ENCODE measurements at places on chromosomes 3 and 15. TPM values are rescaled to one million over a fixed set of nuclear protein-coding genes. Genes with fewer than 3 reads are reported as not detected.

Gene SPINK8
- not detected for total RNA-seq

Gene LAMB2
- 114 TPM for total RNA-seq

Gene ITIH4
- 0.65 TPM for total RNA-seq

Gene ASB14
- total RNA-seq, result not detected

Gene SH2D7
- not detected for total RNA-seq

Gene CDCP1
- 9.5 TPM for total RNA-seq

Gene FHIT
- total RNA-seq, result 0.64 TPM

Gene CAND2
- total RNA-seq, result 0.54 TPM

Gene CTXN2
- total RNA-seq, result not detected

Gene PATL2
- 0.28 TPM for total RNA-seq

Gene SMCO1
- not detected for total RNA-seq

Gene IL17RE
- 1.1 TPM for total RNA-seq

Gene DNAH12
- not detected for total RNA-seq

Gene CHRNA7
- 3.1 TPM for total RNA-seq

Gene THRB
- 0.83 TPM for total RNA-seq

Gene SYNPR
- not detected for total RNA-seq

Gene P3H2
- total RNA-seq, result 36.8 TPM

Gene CHDH
- 1.4 TPM for total RNA-seq

Gene CAMP
- not detected for total RNA-seq

Gene SAXO2
- 3.7 TPM for total RNA-seq

Data from A549 treated with ZK216348 at 1 μM for 4 hours (cell line).